ENCODE measurements at places on chromosomes 13 and 19.

DNA sequence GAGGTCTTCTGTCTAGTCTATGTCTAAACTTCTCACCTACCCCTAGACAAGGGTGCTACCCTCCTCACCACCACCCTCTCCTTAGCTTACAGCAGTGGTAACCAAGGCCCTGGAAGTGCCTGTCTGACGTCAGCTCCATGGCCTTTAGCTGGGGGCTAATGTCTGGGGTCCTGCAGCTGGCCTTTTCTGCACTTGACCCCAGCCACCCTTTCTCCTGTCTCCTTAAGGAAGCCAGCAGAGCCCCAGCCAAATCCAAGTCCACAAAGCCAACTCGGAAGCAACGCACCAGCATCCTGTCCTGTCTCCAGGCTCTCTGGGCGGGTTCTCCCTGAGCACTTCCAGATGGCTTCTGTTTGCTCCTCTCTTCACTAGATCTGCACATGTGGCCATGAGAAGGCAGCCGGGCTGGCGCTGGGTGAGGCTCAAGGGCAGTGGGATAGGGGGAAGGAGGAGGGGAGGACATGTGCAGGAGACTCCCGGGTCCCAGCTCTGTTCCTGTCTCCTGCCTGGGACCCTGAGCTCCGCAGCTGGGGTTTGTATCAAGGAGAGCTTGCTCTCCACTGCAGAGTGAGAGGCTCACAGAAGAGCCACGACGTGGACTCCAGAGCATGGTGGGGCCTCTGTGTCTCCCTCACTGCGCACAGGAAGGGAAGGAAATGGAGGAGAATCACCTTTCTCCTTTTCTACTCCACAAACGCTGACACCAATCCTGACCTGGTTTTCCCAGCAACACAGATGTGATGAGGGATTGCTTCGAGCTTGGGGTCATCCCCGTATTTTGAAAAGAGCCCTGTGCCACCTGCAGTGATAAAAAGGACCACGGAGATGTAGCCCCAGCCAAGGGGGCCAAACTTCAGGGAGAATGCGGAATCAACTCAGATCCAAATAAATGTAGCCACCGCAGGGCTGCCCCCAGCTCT is 204.2 kb downstream of the USP12 start:
- DNase-seq, result no peak

GRCh38 chr19:2992958-2993357 is 15.6 kb downstream of the TLE6 start:
- DNase-seq, result no peak

- no peak for DNase-seq
Measured at GRCh38 chr19:41564515-41565378, 11.2 kb upstream of the CEACAM21 start.

GRCh38 chr13:39547108-39547507 is 55.9 kb downstream of the LHFPL6 start:
- DNase-seq, result no peak

- DNase-seq, result no peak
Measured at GRCh38 chr13:42378383-42378780, 106.4 kb downstream of the AKAP11 start.

GRCh38 chr19:55149078-55150003 is at the start of gene TNNT1:
Gene TNNT1 (minus strand): TSS chr19:55149206. CDS start chr19:55147157, 2,049 bp downstream.
- no peak for DNase-seq

DNA sequence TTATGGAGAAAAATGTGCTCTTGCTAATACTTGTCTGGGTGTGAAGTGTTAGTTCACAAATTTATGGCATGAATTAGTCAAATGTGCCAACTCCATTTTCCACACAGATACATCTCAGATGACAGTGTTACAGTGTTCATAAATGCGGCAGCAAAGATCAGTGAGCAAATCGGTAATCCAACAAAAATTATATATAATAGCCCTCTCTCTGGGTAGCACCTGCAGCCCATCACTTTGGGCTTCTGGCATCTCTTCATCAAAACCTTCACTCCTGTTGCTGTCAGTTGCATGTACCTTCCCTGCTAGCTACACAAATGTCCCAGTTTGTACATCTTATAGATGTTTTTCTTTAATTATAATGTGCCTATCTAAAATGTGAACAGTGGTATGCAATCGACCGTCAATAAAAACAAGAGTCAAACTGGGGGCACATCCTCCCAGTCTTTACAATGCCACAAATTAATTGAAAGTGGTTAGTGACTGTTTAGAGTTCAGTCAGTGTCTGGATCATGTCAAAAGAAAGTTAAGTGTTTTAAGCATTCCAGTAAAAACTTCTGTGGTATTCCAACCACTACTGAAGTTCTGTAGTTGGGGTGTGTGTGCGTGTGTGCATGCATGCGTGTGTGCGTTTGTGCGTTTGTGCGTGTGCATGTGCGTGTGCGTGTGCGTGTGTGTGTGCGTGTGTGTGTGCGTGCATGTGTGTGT is 448.9 kb downstream of the DCT start:
- DNase-seq, result no peak

GRCh38 chr13:40706439-40706838 is 40.0 kb upstream of the FOXO1 start:
- no peak for DNase-seq

Measured in amniotic stem cell (primary cell).